ENCODE measurements at places on chromosomes 5 and 9.

DNA sequence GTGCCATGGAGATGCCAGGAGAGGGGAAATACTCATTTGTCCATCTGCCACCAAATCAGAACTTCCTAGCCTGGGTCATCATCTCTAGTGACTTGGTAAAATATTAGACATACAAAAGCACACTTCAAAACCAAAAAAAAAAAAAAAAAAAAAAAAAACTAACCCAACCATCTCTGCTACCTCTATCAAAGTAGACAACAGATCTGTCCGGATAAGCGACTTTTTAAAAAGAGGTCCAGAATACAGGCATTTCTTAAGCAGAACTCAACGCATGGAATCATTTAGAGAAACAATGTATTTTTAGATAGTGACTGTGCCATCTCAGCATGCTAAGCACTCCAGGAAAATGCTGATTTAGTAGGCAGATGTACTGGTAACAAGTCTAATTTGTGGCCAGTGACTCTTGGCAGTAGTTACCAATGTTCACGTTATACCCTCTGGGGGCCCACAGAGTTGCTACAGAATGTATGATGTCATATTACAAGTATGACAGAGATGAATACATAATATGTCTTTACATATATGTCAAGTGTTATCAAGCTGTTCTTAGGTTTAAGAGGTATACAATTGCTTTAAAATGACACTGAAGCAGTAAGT lies 107.8 kb downstream of the SMIM23 start:
- peaks cover 13% of the 10 kb centered on the region for H3K36me3 ChIP-seq
- H3K27ac ChIP-seq, result no peak overlapping the region
- no peak for DNase-seq
- H3K4me1 ChIP-seq, result no peaks in the 10 kb centered on the region

- H3K27me3 ChIP-seq, result no peaks in the 10 kb centered on the region
- no peak for DNase-seq
- no peaks in the 10 kb centered on the region for H3K36me3 ChIP-seq
- no peak overlapping the region for H3K27ac ChIP-seq
- H3K4me1 ChIP-seq, result no peaks in the 10 kb centered on the region
These were observed 51.0 kb downstream of the HABP4 start for GRCh38 chr9:96500696-96501632.

DNA sequence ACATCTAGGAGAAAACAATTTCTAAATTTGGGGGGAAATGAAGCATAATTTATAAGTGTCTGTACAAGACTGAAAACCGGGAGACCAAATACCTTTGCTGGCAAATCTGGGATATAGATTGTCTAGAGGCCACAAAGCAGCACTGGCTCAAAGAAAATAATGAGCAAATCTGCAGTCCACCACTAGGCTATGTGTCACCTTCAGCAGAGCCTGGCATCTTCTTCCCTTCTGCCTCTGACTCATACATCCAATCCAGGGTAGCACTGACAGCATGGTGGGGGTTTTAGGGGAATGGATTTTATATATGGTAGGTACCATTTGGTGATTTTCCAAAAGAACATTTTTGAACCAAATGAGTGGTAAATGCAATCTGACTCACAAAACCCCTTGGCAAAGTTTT lies 12.8 kb downstream of the FAM81B start:
- H3K4me3 ChIP-seq, result no peak overlapping the region
- H3K36me3 ChIP-seq, result no peaks in the 10 kb centered on the region
- H3K27ac ChIP-seq, result no peak overlapping the region

DNA sequence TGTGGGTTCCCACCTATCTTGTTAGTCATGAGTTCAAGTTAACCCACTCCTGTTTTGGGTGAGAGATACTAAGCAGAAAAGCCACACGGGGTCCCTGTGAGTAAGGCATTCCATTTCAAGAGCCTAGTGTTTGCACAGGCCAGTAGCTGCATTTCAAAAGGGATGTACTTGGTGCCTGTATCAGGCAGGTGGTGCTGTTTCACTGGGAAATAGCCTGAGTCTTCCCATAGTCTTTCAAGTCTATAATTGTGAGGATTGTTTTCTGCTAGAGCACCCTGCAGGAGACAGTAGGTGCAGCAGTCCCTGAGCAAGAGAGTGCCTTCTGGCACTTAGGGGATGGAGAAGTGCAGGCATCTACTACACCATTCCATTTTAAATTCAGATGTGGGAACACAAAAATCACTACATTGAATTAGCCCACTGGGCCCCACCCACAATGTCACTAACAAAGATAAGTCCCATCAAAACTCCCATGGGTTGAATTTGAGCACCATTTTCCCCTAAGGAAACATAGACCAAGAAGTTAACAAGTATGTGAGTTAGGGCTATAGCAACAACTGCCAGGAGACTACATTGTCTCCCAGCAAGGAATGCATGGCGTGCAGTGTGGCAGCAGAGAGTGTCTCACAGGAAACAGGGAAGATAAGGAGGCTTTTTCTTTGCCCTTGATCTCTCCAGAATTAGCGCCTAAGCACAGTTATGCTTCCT lies 263.2 kb downstream of the COX7C start:
- no peak overlapping the region for H3K27ac ChIP-seq
- H3K4me3 ChIP-seq, result no peak overlapping the region
- H3K36me3 ChIP-seq, result no peaks in the 10 kb centered on the region
- H3K27me3 ChIP-seq, result no peaks in the 10 kb centered on the region
- peak; percentile 73 for DNase-seq

GRCh38 chr5:86979811-86980411 lies 287.8 kb upstream of the RASA1 start:
- H3K4me3 ChIP-seq, result no peak overlapping the region
- no peaks in the 10 kb centered on the region for H3K4me1 ChIP-seq
- no peaks in the 10 kb centered on the region for H3K36me3 ChIP-seq
- DNase-seq, result no peak
- peak overlapping the region; percentile 33 for H3K27ac ChIP-seq
- H3K27me3 ChIP-seq, result no peaks in the 10 kb centered on the region

DNA sequence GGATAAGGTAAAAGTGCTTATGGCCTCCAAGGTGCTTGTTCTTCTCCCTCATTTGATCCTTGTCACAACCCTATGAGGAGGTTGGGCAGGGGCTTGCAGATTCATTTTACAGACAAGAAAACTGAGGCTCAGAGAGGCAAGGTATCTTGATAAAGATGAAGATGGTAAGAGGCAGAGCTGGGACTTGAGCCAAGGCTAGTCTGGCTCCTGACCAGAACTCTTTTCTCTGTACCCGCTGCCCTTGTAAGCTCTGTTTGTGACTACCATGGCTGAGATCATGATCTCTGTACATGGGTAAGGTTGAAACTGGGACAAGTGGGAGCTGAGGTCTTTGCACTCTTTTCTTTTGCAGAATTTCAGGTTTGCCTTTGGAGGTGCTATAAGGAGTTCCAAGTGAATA lies 33.6 kb downstream of the SEC61B start:
- H3K27me3 ChIP-seq, result no peaks in the 10 kb centered on the region
- H3K4me3 ChIP-seq, result no peak overlapping the region

GRCh38 chr9:30075451-30076199 lies 2308.8 kb upstream of the ACO1 start:
- H3K27ac ChIP-seq, result no peak overlapping the region
- no peaks in the 10 kb centered on the region for H3K4me1 ChIP-seq
- no peaks in the 10 kb centered on the region for H3K27me3 ChIP-seq
- no peak overlapping the region for H3K4me3 ChIP-seq

DNA sequence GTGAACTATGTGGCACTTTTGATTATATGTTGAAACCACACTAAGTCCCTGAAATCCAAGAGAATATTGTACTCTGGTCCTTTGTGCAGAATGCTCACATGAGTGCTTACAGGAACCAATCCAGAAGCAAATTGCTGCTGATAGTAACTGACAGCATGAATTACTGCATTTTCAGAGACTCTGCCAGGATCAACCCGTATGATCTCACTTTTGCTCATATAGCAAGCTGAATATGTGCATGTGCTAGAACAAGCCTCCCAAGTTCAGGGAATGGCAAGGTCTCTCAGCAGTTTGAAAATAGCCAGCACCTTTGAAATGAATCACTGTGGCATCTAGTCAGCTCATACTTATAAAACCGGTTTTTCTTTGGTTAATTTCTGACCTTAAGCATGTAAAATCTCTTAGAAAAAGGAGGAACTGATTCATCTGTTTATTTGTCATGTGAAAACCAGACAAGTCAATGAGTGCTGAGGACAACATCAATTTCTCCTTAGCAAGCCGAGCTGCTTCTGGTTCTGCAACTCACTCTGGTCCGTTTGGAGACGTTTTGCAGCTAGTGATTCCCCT lies 215.7 kb upstream of the ELL2 start:
- H3K36me3 ChIP-seq, result no peaks in the 10 kb centered on the region
- no peak overlapping the region for H3K27ac ChIP-seq
- no peak overlapping the region for H3K4me3 ChIP-seq
- H3K4me1 ChIP-seq, result no peaks in the 10 kb centered on the region
- DNase-seq, result no peak

DNA sequence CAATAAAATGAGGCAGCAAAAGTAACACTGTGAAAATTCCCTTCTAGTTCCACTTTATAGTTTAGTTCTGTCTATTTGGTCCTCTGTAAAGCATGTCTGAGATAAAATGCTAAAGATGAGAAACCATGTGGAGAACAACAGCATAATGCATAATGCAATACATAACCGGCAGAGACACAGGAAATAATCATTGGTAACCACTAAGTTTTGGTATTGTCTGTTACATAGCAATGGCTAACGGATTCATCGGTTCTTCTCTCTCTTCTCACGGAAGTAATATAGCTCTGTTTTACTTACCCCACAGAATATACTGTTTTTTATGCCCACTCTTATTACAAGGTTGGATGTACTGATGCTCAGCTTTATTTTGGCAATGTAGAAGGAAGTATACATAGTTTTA lies 158.9 kb downstream of the FAM174A start:
- H3K4me3 ChIP-seq, result no peak overlapping the region
- DNase-seq, result no peak
- H3K27ac ChIP-seq, result no peak overlapping the region
- no peaks in the 10 kb centered on the region for H3K27me3 ChIP-seq

Measured in lung (tissue), 17 donors.